Fibroblast of the aortic adventitia (primary cell): ENCODE measurements at places on chromosomes 11 and 22. TPM values are rescaled to one million over a fixed set of nuclear protein-coding genes. Genes with fewer than 3 reads are reported as not detected.
A peak's percentile ranks its signal among the peaks of the same experiment; 100 is the strongest.

The NDUFV1 gene
- total RNA-seq: 116 and 138 TPM in 2 replicates

The DSCAML1 gene
- total RNA-seq: not detected in 2 replicates

The OR8G5 gene
- total RNA-seq: not detected in 2 replicates

The PDGFD gene
- total RNA-seq: 32.4 and 37.4 TPM in 2 replicates

DNA sequence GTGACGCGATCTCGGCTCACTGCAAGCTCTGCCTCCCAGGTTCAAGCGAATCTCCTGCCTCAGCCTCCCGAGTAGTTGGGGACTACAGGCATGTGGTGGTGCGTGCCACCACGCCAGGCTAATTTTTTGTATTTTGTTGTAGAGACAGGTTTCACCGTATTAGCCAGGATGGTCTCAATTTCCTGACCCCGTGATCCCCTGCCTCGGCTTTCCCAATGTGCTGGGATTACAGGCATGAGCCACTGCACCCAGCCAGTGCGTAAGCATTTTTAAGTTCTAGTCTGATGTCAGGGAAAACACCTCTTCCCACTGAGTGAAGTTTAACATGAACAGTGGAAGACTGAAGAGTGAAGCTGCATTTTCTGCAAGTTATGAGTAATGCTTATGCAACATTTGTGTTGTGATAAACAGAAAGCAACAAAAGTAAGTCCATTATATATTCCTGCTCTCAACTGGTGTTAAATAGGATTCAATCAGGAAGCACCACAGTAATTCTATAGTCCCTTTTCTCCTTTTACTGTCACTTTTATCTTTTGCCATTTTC lies 1219.8 kb upstream of the RAG2 start:
- no peak for DNase-seq

GRCh38 chr11:5272395-5273017 lies 2.8 kb upstream of the HBE1 start:
- DNase-seq: no peak

DNA sequence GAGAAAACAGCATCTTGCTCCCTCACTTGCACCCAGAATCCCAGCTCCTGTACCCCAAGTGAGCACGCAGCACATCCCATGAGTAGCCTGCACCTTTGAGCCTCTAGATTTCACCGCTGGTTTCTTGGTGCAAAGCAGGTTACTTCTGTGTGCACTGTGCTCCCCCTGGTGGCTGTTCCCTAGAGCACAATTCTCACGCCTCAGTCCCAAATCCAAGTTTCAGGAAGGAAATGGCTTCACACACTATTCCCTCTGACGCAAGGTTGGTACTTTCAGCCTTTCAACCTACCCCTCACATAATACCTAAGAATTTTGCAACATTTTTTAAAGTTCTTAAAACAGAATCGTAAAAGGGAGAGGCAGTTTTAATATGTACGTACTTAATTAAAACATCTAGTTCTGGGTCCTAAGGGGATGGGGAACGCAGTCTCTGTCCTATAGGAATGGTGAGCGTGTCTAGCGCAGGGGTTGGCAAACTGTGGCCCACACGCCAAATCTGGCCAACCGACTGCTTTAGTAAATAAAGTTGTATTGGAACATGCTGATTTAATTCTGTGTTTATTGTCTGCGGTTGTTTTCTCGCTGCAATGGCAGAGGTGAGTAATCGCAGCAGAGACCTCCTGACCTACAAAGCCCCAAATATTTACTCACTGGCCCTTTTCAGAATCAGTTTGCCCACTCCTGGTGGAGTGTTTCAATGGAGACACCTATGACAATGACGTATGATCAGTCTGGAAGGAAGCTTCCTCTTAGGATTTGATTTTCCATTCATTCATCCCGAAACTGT lies 27.5 kb downstream of the DHCR7 start:
- peak; percentile 63 for DNase-seq

DNA sequence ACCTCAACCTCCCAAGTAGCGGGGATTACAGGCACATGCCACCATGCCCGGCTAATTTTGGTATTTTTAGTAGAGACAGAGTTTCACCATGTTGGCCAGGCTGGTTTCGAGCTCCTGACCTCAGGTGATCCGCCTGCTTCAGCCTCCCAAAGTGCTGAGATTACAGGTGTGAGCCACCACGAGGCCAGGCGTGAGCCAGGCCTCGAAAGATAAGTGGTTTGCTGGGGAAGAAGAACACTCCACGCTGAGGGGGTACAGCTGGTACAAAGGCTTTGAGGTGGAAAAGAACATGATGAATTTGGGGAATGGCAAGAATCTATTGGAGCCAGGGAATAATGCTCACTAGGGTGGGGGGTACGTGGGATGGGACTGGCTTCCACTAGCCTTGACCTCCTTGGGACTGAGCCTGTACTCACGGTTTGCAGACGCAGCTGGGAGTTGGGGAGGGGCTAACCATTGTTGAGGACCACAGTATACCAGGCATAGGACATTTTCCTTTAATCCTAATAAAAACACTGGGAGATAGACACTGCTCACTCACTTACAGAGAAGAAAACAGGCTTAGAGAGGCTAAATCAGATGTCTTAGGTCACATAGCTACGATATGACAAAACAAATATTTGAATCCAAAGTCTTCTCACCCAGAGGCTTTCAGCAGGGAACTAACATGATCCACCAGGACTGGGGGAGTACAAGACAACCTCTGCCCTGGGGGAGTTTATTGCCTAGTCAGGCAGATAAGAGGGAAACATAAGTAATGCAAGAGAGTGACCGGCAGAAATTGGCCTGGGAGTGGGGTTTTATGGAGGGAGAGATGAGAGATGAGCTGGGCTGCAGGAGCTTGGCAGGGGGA lies 4.9 kb downstream of the SLCO2B1 start:
- no peak for DNase-seq

GRCh38 chr22:43796567-43796966 lies 15.5 kb downstream of the EFCAB6 start:
- DNase-seq: peak; percentile 88

- peak; percentile 29 for DNase-seq
Observed at GRCh38 chr11:100586361-100587101, 100.6 kb upstream of the ARHGAP42 start.

DNA sequence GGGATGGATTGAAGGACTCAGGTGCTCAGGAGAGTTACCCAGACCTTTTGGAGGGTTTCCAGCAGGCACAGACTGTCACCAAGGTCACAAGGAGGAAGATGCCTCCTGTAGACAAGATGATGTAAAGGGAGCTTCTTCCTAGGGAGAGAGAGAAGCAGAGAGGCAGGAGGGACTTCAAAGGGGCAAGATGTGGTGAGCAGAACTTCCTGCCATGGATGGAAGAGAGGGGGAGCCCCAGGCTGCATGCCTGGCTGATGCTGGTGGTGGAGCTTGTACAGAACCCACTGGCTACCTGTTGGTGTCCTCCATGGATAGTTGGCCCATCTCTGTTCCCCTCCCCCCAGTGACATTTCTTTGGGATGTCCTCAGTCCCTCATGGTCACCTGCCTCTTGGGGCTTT lies 4.2 kb downstream of the HEPN1 start:
- DNase-seq: no peak

DNA sequence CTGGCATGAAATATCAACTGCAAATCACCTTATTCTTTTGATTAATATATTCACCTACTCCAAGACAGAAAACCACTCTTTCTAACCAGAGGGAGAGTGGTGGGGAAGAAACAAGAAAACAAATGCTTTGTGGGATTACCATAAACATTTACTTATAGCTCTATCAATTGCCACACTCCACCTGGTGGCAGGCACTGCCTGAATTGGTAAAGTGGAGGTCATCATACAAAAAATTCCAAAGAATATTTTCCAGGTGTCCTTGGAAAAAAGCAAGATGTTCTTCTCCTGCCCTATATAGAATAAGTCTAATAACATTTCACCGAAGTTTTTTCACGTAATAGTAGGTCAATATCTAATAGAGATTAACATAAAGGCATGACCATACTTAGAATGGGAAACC lies 45.3 kb downstream of the PHF21A start:
- DNase-seq: no peak

DNA sequence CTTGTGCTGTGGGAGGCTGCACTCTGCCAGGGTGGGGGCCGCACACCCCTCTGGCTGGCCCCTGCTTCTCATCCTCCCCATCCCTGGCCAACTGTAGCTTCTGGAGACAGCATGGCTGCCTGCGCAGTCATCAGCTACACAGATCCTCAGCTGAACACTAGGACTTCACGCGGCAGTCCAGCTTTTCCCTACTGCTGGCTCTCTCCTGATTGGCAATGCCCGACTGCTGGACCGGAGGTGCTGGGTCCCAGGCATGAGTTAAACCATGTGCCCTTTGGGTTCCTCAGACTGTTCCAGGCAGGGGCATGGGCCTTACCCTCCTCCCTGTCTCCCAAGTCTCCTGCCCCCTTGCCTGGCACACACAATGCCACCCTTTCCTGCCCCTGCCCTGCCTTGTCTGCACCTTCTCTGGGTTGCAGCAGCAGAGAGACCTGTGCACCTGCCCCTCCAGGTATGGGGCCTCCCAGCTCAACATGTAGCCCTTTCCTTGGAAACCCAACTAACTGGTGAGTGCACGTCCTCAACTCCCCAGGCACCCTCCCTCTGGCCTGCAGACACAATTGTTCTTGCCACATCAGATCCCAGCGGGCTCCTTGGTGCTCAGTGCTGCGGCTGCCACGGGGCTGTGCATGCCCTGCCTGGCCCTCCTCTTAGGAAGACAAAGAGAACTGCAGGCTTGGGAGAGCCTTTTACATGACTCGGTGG lies 1039.2 kb downstream of the TBC1D22A start:
- no peak for DNase-seq

DNA sequence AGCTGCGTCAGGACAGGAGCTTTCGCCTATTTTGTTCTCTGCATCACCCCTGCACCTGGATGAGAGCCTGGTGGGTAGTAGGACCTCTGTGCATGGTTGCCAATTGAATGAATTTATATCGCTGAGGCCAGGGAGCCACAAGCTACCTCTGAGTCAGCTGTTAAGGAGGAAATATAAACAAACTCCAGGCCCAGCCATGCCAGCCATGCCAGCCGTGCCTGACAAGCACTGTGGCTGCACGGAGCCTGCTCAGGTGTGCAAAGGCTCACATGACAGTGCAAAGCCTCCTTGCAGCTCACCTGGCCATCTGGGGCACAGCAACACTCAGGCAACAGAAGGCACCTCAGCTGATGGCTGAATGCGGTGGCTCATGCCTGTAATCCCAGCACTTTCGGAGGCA lies 33.7 kb upstream of the LINC01488 start:
- no peak for DNase-seq
